Frontal cortex (tissue), 4 donors: ENCODE measurements at places on chromosomes 2 and 18. TPM values are rescaled to one million over a fixed set of nuclear protein-coding genes. Genes with fewer than 3 reads are reported as not detected.
A peak's percentile ranks its signal among the peaks of the same experiment; 100 is the strongest.

DNA sequence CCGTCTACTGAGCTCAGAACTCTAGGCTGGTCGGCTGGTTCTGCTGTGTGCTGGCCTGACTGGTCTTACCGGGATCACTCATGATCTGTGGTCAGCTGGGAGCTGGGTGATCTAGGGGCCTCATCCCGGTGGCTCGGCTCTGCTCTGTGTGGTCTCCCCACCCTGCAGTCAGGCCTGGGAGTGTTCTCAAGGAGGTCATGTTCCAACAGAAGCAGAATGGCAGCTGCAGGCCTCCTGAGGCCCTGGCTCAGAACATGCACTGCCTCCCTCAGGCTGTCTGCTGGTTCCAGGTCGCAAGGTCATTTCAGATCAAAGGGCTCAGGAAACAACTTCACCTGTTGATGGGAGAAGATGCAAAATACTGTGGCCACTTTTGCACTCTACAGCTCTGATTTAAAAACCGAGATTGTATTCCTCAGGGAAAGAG is 81.1 kb upstream of the RFX8 start:
- no peak for DNase-seq

DNA sequence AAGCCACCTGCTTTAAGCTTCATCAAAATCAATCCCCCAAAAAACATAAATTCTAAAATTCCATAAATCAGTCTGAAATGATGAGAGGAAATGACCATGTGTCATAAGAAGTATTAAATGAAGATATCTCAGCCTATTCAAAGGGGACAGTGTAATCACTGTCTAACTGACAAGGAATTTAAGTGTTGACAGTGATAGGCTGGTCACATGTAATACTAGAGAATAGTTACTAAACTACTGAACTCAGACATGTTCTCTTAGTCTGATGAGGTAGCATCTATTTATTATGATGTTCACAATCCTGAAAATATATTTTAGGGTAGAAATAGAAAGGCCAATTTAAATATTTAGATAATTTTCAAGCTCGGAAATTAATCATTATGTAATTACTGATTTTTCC is 216.1 kb downstream of the L3MBTL4 start:
- no peak for DNase-seq

DNA sequence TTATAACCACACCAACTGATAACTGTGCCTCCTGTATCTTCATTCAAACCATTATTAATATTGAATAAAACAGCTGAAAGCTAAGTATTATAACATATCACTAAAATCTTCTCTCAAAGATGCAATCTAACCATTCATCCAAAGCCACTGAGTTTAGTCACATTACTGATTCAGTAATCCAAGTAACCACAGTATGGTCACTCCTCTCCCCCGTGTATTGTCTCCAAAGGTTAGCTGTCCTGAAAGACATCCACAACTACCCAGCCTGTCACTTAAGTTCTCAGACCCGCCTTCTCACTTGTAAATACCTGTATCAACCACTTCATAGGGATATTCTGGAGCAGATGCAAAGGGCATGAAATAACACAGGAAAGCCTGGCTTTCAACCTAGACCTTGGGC is 213.4 kb upstream of the BOD1L2 start:
- no peak for DNase-seq

DNA sequence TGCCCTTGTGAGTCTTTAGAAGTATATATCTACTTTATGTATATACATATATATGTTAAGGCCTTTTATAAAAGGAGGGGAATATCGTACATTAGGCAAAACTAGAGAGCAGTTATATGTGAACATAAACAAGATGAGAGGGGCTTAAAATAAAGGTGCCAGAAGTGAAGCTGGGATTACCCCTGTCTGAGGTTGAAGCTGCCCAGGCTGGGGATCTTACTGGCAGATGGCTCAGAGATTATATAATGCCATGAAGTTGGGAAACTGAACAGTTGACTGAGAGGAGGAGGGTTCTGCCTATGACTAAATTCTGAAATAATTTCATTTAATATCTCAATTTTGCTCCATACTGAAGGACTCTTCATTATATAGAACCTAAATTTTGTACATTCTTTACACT is 6.0 kb downstream of the PNO1 start:
- DNase-seq, result no peak

DNA sequence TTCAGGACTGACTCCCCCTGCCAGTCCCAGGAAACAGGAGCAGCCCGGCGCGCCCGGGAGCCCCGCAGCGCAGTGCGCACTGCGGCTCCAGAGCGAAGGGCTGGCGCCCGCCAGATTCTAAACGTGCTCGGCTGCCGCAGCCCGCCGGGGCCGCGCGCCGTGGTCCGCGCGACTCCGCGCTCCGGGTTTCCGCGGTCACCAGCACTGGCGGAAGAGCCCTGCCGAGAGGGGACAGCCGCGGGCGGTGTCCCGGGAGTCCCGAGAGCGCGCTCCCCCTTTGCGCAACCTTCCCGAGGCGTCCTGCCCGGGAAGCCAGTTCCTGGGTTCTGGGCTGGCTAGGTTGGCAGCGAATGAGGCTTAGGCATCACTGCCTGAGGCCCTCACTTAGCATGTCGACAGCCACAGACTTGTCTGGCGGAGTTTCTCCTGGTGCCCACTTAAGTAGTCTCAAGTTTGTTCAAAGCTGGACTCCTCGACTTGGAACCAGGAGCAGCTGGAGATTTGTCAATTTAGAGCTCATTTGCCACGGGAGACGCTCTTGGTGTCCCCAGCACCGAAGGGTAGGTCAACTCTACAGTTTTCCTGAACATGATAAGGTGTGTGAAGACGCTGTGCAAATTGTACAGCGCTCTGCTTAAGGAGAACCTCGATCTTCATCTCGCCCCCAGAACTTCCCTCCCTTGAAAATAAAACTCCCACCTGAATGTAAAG is 1.5 kb upstream of the VSNL1 start:
- DNase-seq, result peak; percentile 26

DNA sequence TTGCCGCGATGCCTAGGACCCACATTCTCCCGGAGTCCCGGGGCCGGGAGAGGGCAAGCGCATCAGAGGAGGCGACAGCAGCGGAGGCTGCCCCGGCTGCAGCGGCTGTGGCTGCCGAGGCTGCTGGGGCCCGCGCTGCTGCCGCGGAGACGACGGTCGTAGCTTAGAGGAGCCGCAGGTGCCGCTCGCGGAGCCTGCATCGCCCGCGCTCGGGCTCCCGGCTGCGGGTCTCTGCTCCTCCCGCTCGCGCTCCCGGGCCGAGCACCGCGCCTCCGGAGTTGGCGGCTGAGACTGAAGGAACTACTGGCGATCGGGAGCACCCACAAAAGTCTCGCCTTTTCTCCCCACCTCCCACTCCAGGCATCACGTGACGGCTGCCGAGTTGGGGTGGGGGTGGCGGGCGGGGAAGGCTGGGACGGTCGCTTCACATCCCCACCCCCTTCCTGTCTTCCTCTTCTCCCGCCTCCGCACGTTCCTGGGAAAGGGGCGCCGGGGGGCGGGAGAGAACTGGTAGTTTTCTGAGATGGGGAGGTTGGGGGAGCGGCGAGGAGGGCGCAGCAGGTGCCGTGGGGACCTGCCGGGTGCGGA is at the start of gene LYPD1:
LYPD1 (minus strand) TSS at position 298 of the 588 bp plus-strand sequence; CDS start at position 25, 273 bp downstream.
- peak; percentile 48 for DNase-seq

DNA sequence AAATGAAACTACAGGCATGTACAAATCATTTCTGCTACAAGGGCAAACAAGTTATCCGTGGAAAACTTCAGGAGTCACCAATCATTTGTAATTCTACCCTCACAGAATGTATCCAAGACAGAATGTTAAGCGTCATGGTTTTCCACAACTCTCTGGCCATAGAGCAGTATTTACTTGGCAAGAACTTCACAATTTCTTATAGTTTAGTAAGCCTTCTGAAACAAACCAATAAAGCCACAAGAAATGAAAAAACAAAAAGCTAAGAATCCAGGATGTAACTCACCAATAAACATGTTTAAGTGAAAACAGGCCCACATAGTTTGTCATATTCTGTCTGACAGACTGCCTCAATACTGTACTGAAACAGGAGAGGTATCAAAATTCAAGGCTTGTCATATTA is 70.3 kb downstream of the LNPK start:
- DNase-seq, result no peak

DNA sequence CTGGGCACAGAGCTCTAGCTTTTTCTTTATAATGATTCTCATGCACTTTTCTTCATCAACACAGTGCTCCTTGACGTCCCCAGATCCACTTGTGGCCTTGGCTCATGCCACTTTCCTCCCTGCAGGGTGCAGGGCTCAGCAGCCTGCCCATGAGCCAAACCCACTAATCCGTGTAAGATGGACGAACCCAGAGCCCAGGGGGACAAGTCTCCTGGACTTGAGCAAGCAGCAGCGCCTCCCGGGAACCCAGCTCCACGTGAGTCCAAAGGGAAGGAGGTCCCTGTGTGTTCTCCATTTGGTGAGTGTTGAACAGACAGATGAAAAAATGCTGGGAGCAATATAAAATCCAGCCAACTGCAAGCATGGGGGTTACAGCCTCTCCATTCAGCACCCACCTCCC is 470.6 kb upstream of the HS6ST1 start:
- DNase-seq, result no peak

DNA sequence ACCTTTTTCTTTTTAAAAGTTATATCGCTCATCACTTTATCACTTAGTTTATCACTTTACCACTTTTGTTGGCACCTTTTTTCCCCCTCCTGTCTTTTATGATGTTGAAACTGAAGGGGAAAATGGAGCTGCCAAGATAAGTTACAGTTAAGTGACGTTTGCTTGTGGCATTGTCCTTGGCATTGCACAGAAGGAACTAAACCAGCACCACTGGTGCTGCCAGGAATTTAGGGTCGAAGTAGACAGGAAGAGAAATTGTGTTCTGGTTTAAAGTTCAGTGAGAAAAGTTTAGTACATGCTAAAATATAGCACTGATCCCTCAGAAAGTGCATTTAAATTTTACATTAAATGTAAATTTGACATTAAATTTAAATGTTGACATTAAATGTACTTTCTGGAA is 49.9 kb downstream of the MYO1B start:
- no peak for DNase-seq

GRCh38 chr2:234569776-234570430 is 73.0 kb upstream of the ARL4C start:
- DNase-seq, result no peak

DNA sequence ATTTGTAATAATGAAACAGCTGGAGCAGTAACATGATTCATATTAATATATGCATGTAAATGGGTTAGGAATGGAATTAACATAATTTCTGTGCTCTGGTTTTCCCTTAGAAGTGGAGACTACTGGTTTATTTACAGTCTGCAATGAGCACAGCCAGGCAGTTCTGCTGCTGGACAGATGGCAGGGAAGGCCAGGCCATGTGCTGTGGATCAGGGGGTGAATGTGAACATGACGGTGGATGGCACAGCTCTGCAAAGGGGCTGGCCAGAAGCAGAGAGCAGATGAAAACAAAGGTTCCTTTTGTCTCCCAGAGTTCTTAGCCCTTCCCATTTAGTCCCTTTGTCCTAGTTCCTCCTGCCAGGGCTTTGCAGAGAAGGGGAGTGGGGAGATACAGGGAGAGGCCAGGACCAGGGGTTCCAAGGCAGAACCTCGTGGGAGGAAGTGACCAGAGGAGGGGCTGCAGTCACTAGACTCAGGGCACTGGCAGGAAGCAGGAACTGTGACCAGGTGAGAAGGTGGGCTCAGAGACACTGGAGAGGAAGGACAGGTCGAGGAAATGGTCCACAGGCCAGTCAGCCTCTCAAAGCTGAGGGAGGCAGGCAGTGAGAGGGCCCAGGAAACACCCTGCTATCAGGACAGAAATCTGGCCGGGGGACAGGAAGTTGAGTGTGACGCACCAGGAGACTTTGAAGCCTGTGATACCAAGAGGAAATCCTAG is 112.9 kb upstream of the ATP8B1 start:
- DNase-seq, result peak; percentile 51

- no peak for DNase-seq
These were observed 37.3 kb downstream of the RHBDD1 start for GRCh38 chr2:226873051-226873620.

DNA sequence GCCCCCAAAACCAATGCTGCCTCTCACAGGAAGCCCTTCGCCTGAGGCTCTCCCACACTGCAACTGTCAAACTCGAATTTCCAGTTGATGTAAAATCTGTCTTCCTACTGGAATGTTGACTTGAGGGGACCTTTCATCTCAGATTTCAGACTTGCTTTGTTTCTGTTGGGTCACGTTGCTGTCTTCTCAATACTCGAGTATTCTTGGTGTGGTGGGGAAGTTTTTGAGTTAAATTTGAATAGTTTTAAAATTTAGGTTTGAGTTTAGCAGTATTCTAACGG is 50.8 kb downstream of the AGAP1 start:
- no peak for DNase-seq

DNA sequence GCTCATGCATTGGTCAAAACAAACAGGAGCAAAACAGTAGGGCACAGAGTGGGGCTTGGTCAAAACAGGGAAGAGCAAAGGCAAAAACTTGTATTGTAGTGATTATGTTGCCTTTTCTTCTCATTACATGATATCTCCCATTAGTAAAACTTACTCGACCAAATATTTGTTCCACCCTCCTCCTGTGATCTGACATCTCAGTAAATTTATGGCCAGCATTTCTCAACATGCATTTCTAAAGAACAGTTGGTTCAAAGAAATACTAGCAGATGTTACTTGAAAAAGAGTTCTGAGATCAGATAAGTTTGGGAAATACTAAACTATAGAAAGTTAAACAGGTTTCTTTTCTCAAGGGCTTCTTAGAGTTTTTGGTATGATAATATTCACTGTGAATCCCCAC is 423.1 kb downstream of the FIGN start:
- no peak for DNase-seq

Gene ALPG
- total RNA-seq, result not detected

Gene PEX13
- total RNA-seq, result 82.3 TPM

Gene CPO
- not detected for total RNA-seq

Gene WDR43
- 64.8 TPM for total RNA-seq

Gene LYG2
- not detected for total RNA-seq

Gene MARCO
- under 0.01 TPM for total RNA-seq

Gene C1GALT1C1L
- total RNA-seq, result under 0.01 TPM

Gene TMEM182
- 2.0 TPM for total RNA-seq

Gene HOXD13
- not detected for total RNA-seq

Gene CMPK2
- 10.2 TPM for total RNA-seq

Gene PSMA8
- not detected for total RNA-seq

Gene CD8B2
- total RNA-seq, result under 0.01 TPM
